ENCODE measurements at places on chromosomes 4 and X.

- no peak for DNase-seq
Observed at GRCh38 chr4:185145572-185145971, 2.5 kb downstream of the SLC25A4 start.

- DNase-seq: no peak
Observed at GRCh38 chrX:48794340-48794910, 7.4 kb upstream of the HDAC6 start.

DNA sequence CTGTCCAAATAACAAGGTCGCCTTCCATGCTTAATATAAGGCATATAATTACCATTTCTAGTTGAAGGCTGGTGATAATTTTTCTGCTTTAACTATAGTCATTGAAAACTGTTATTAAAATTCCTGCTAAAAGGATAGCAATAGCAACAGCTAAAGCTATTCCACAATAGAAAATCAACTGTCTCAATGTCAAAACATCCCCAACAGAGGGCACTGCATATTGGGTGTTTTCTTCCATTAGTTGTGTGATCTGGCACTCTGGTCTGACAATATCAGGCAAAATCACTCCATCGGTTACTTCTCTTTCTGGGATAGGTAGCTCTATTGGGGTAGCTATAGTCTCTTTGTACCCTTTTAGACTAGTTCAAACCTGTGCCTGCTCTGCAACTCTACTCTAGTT lies 53.5 kb downstream of the TMPRSS11F start:
- no peak for DNase-seq

GRCh38 chrX:19647731-19648588 lies 132.7 kb upstream of the MAP3K15 start:
- DNase-seq: no peak

- DNase-seq: no peak
Observed at GRCh38 chr4:69843932-69844331, 16.0 kb downstream of the SULT1E1 start.

- DNase-seq: no peak
Observed at GRCh38 chrX:63128509-63128908, 222.6 kb downstream of the SPIN4 start.

DNA sequence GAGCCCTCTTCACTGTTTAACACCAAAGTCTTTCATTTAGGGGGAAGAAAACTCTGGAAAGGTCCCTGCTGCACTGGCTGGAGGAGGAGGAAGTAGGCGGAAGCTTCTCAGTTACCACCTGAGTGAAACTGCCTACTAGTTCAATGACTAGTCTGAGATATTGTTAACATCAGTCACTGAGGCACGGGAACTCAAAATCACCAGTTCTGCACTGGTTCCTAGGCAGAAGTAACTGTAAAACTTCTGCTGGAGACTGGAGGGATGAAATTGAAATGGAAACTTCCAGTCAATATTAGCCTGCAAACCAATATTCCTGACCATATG lies 178.3 kb downstream of the SNCA start:
- no peak for DNase-seq

DNA sequence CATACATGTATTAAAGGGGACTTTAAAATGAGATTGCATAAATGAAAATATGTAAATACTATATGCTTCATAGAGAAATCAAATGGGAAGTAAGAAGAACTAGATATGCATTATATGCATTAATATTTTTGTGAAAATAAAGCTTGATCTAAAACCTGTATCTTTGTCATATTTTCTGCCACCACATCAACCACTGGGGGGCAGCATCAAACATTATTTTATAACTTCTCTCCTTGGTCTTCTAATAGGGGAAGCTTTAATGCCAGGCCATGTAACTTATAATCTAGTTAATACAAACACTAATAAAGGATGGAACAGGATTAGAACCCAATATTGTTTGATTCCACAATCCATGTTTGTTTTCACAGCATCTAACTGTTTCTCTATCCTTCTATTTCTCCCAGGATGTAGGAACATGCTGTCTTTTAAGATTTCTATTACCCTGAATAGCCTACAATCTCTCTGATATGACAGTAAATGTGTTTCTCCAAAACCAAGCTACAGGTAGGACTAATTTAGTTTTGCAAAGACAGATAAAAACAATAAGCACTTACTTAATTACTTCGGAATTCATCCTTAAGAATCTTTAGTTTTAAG lies 10.0 kb downstream of the QRFPR start:
- DNase-seq: no peak

DNA sequence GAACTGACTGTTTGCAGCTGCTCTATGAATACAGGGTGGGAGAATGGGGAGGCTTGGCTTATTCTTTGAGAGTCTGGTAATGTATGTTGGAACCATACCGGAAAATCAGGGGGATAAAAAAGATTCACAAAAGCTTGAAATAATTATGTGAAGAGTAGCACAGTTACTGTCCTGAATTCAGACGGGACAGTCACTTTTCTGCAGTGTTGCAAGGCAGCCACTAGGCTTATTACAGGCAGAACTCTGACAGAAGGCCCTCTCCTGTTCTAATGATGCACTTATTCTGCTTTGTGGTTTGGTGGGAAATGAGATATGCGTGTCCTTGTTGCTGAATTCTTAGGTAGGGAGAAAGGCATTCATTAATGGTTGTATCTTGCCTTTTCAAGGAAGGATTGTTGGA lies 37.2 kb downstream of the GUCY1B1 start:
- DNase-seq: no peak

DNA sequence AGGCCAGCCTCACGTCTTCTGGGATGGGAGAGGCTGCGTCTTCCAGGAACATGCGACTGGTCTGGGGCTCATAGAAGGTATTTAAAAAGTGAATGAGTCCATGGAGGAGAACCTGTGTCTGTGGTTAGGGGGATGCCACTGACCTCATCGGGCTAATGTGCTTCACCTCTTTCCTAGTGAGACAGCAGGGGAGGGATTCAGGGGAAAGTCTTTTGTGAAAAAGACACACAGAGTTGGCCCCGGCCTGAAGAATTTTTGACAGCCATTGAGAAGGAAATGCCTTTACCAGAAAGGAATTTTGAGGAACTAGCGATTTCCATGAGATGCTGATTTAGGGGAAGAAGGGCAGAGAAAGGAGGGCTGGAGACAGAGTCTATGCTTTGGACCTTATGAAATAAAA lies 11.0 kb upstream of the C4orf50 start:
- DNase-seq: no peak
